Activated CD8-positive, alpha-beta T cell treated with anti-CD3 and anti-CD28 coated beads, Interleukin-2, amount 10 ng/mL, durations not matched to agents 7 days and 5 days (primary cell): ENCODE measurements at places on chromosomes 16 and 17. TPM values are rescaled to one million over a fixed set of nuclear protein-coding genes. Genes with fewer than 3 reads are reported as not detected.
A peak's percentile ranks its signal among the peaks of the same experiment; 100 is the strongest.

GRCh38 chr17:66678827-66679226, 156.1 kb upstream of the CACNG5 start:
- DNase-seq = no peak
- H3K4me3 ChIP-seq = no peak overlapping the region
- peaks cover 35% of the 10 kb centered on the region for H3K4me1 ChIP-seq
- peak overlapping the region; percentile 39 for H3K27ac ChIP-seq
- H3K27me3 ChIP-seq = no peaks in the 10 kb centered on the region
- peaks cover 33% of the 10 kb centered on the region for H3K36me3 ChIP-seq

GRCh38 chr17:35713069-35713728, 18.2 kb upstream of the RASL10B start:
- no peak for DNase-seq
- no peak overlapping the region for H3K27ac ChIP-seq
- no peaks in the 10 kb centered on the region for H3K27me3 ChIP-seq
- peaks cover 25% of the 10 kb centered on the region for H3K36me3 ChIP-seq
- no peak overlapping the region for H3K4me3 ChIP-seq
- peaks cover 7% of the 10 kb centered on the region for H3K4me1 ChIP-seq

Gene PTX4
- not detected for total RNA-seq

GRCh38 chr17:27333410-27333980, 39.6 kb downstream of the WSB1 start:
- peak overlapping the region; percentile 66 for H3K4me3 ChIP-seq
- peaks cover 21% of the 10 kb centered on the region for H3K4me1 ChIP-seq
- DNase-seq = no peak

Gene PLA2G15
- 9.4 TPM for total RNA-seq

DNA sequence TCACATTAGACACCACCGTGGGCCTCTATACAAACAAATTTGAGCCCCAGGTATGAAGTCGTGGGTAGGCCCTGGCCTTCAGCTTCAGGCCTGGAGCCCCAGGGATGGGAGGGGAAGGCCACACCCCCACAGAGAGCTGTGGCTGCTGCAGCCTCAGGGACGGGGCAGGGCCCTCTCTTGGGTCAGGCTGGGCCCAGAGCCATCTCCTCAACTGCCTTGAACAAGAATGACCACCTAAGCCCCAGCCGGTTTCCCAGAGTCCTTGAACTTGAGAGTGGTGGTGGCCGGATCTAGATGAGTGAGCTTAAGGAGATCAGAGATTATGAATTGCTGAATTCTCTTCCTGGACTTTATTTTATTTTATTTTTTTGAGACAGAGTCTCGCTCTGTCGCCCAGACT, 18.6 kb downstream of the SCNN1B start:
- H3K27ac ChIP-seq = no peak overlapping the region
- no peak overlapping the region for H3K4me3 ChIP-seq
- H3K36me3 ChIP-seq = no peaks in the 10 kb centered on the region
- no peaks in the 10 kb centered on the region for H3K4me1 ChIP-seq
- DNase-seq = no peak
- peaks cover 2% of the 10 kb centered on the region for H3K27me3 ChIP-seq

DNA sequence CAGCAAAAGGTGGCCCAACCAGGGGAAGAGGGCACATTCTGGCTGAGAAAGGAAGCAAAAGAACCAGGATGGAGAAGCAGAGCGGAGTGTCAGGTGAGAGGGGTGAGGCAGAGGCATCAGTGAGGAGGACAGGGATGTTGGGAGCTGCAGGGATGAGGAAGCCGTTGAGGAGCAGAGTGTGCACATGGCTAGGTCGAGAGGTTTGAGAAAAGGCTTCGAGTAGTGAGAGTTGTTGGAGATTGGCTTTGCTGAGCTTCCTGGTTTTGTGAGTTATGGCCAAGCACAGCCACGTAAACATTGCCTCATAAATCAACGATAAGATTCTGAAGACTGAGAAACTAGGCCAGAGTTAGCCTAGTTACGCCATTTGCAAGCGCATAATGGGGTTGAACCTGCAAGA, 26.9 kb downstream of the DNAH2 start:
- H3K27me3 ChIP-seq = peaks cover 15% of the 10 kb centered on the region
- H3K36me3 ChIP-seq = no peaks in the 10 kb centered on the region
- no peak for DNase-seq
- H3K4me1 ChIP-seq = no peaks in the 10 kb centered on the region
- no peak overlapping the region for H3K4me3 ChIP-seq
- H3K27ac ChIP-seq = no peak overlapping the region

DNA sequence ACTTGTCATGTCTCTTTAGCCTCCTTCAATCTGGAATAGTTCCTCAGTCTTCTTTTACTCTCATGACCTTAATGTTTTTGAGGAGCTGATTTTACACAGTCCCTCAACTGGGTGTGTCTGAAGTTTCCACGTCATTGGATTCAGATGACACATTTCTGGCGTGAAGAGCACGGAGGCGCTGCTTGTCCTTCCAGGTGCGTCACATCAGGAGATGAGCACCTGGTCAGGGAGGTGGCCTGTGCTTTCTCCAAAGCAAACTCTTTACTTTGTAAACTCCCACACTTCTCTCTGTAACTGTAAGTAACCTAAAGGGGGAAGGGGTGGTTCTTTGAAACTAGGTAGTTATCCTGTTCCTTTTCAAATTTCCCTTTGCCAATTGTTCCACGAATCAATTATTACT, 52.5 kb upstream of the MNT start:
- H3K27me3 ChIP-seq = no peaks in the 10 kb centered on the region
- no peak for DNase-seq
- peaks cover 5% of the 10 kb centered on the region for H3K36me3 ChIP-seq
- H3K4me3 ChIP-seq = no peak overlapping the region
- no peaks in the 10 kb centered on the region for H3K4me1 ChIP-seq
- no peak overlapping the region for H3K27ac ChIP-seq

Gene KCNH6
- total RNA-seq = not detected

Gene TEX19
- total RNA-seq = not detected

- peaks cover 31% of the 10 kb centered on the region for H3K36me3 ChIP-seq
- peaks cover 15% of the 10 kb centered on the region for H3K4me1 ChIP-seq
- H3K4me3 ChIP-seq = no peak overlapping the region
- no peak overlapping the region for H3K27ac ChIP-seq
Measured at GRCh38 chr17:82917699-82918345, 78.0 kb upstream of the ZNF750 start.

Gene CCDC78
- total RNA-seq = 3.9 TPM
